T-helper 1 cell (primary cell): ENCODE measurements at places on chromosomes 5 and 9.
A peak's percentile ranks its signal among the peaks of the same experiment; 100 is the strongest.

GRCh38 chr9:12566404-12567090 lies 126.6 kb upstream of the TYRP1 start:
- DNase-seq: no peak

DNA sequence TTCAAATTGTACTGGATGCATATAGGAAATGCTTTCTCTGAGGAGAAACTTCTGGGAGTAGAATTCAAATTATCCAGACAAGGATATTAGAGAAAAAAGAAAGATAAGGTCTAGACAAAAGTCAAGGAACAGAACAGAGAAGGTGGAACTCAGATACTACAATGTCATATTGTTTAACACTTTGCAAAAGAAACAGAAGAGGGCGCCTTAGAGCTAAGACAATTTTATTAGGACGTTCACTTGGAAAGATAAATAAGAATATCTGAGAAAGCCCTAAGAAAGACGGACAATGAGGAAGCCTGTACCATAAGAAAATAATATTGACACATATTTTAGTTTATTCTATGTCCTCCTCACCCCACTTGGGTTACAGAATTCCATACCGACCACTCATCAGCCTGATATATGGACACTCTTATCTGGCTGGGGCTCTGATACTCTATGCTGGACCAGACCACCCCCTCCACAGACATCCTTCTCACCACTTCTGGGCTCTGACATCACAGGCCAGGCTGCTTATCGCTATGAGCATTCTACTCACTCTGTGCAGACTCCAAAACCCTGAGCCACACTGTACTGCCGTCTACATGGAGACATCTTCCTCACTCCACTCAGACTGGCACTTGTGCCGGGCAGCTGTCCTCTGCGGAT lies 9.1 kb upstream of the AK3 start:
- DNase-seq: no peak

- DNase-seq: no peak
Observed at GRCh38 chr5:116766470-116766947, 191.9 kb upstream of the SEMA6A start.

DNA sequence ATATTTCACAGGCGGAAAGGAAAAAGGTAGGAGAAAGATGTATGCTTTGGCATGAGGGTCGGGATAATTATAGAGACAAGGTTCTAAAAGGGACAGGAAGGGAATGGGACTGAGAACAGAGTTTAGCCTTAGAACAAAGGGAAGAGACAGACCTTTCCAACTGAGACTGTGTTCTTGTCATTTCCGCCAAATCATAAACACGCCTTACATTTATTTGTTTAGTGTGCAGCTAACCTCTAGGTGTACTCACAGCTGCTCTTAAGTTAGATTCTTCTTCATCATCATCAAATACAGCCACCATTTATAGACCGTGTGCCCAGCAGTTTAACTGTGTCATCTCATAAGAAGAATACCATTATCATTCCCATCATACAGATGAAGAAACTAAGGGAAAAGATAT lies 5.9 kb upstream of the DELE1 start:
- no peak for DNase-seq

- DNase-seq: no peak
Observed at GRCh38 chr5:67038817-67039603, 157.6 kb downstream of the CD180 start.

- DNase-seq: no peak
Observed at GRCh38 chr5:153404747-153405146, 85.7 kb upstream of the GRIA1 start.

- peak; percentile 79 for DNase-seq
Observed at GRCh38 chr5:132500931-132501628, 10.5 kb upstream of the IRF1 start.

DNA sequence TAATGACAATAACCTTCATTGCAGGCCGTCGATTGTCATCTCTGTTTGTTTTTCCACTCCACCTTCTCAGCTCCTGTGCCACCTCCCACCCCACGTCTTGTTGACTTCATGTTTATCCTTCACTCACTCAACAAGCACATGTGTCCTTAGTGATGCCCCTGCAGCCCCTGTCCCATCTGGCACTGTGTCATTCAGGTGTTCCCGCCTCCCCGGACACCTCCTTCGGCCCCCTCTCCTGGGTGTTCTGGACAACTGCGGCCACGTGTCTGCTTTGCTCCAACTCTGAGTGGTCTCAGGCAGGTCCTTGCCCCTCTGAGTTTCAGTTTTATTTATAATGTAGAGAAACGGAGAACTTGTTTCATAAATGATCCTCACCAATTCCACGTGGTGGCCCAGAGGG lies 91.0 kb upstream of the COL5A1 start:
- no peak for DNase-seq

- DNase-seq: no peak
Observed at GRCh38 chr9:131889437-131890251, 149.8 kb upstream of the RAPGEF1 start.

DNA sequence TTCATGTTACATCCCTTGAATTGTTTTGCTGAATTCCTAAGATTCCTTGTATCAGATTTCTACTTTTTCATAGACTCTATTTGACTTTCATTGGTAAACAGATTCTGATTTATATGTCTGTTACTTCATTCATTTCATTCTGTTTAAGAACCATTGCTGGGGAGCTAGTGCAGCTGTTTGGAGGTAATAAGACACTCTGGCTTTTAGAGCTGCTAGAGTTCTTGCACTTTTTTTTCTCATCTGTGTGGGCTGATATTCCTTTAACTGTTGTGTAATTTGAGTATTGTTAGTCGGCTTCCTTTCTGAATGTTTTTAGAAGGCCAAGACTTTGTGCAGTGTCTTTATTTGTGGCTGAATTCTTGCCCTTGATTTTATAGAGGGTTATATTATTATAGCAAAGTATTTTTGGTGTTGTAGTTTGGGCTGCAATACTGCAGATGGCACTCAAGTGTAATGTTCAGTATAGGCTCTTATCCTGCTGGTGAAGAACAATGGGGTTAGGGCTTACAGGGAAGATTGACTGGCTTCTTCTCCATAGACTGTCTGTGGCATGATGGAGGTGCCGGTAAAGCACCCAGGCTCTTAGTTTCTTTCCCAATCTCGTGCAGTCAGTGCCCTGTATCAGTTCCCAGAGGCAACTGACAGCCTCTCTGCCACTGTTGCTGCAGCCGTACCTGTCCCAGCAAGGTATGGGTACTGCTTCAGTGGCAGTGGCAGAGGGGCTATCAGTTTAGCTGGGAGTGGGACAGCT lies 162.2 kb downstream of the OXCT1 start:
- no peak for DNase-seq
